ENCODE measurements at places on chromosomes 5 and 9. TPM values are rescaled to one million over a fixed set of nuclear protein-coding genes. Genes with fewer than 3 reads are reported as not detected.

Gene AK3
- polyA plus RNA-seq: 28.3 TPM

- no peak for DNase-seq
- no peaks in the 10 kb centered on the region for H3K4me1 ChIP-seq
- H3K4me3 ChIP-seq: no peak overlapping the region
- H3K36me3 ChIP-seq: no peaks in the 10 kb centered on the region
- H3K27me3 ChIP-seq: no peaks in the 10 kb centered on the region
Measured at GRCh38 chr9:111696796-111697195, 35.4 kb downstream of the GNG10 start.

DNA sequence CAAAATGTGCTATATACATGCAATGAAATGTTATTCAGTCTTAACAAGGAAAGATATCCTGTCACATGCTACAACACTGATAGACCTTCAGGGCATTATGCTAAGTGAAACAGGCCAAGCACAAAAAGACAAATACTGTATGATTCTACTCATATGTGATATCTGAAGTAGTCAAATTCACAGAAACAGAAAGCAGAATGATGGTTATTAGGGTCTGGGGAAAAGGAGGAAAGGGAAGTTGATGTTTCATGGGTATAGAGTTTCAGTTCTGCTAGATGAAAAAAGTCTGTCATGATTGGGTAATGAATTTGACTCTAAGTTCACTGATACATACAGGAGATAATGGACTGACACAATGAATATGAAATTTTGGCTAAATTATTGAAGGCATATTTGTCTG, 11.2 kb upstream of the RIC1 start:
- H3K4me1 ChIP-seq: peaks cover 15% of the 10 kb centered on the region
- H3K27ac ChIP-seq: no peak overlapping the region
- no peaks in the 10 kb centered on the region for H3K27me3 ChIP-seq
- DNase-seq: no peak

Gene OTP
- not detected for polyA plus RNA-seq

DNA sequence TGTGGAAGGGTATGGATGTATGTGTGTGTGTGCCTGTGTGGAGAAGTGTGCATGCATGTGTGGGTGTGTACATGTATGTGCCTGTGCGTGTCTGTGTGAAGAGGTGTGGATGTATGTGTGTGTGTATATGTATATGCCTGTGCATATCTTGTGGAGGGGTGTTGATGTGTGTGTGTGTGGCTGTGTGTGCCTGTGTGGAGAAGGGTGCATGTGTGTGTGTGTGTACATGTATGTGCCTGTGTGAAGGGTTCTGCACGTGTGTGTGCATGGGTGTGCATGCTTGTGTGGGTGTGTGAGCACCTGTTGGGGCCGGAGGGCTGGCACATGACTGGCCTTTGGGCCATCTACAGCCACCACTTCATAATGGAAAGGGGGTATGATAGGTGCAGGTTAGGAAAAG, 291.4 kb downstream of the IRX2 start:
- no peak for DNase-seq
- no peaks in the 10 kb centered on the region for H3K4me1 ChIP-seq
- no peaks in the 10 kb centered on the region for H3K36me3 ChIP-seq

Gene TSSK1B
- not detected for polyA plus RNA-seq

Gene MCC
- polyA plus RNA-seq: 0.92 TPM

DNA sequence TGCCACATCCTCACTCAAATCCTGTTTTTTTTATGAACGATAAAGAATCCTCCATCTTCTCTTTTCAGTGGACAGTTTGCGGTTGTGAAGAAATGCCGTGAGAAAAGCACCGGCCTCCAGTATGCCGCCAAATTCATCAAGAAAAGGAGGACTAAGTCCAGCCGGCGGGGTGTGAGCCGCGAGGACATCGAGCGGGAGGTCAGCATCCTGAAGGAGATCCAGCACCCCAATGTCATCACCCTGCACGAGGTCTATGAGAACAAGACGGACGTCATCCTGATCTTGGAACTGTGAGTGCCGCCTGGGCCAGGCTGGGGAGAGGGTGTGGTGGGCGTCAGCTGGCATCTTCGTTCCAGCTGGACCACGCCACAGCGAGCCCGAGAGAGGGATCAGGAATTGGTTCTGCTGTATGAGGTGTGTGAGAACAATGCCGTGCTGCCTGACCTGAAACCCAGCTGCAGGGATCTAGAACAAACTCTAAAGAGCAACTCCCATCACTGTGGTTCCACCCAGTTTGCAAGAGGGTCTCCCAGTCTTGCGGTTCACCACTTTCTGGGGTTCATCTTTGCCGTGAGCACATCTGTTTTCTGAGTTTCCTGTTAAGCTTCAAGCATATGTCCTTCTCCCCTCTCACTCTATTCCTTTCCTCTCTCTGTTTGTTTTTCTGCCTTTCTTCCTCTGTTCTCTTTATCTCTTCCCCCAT, 107.4 kb downstream of the DAPK1 start:
- no peak overlapping the region for H3K4me3 ChIP-seq
- no peak overlapping the region for H3K27ac ChIP-seq

GRCh38 chr5:134439210-134439654, 27.6 kb upstream of the CDKN2AIPNL start:
- H3K36me3 ChIP-seq: no peaks in the 10 kb centered on the region
- H3K4me1 ChIP-seq: peaks cover 17% of the 10 kb centered on the region
- no peak overlapping the region for H3K4me3 ChIP-seq

GRCh38 chr9:89669361-89669842, 64.6 kb downstream of the GADD45G start:
- no peak overlapping the region for H3K27ac ChIP-seq
- no peaks in the 10 kb centered on the region for H3K36me3 ChIP-seq
- no peak overlapping the region for H3K4me3 ChIP-seq
- H3K27me3 ChIP-seq: no peaks in the 10 kb centered on the region
- no peak for DNase-seq
- no peaks in the 10 kb centered on the region for H3K4me1 ChIP-seq

DNA sequence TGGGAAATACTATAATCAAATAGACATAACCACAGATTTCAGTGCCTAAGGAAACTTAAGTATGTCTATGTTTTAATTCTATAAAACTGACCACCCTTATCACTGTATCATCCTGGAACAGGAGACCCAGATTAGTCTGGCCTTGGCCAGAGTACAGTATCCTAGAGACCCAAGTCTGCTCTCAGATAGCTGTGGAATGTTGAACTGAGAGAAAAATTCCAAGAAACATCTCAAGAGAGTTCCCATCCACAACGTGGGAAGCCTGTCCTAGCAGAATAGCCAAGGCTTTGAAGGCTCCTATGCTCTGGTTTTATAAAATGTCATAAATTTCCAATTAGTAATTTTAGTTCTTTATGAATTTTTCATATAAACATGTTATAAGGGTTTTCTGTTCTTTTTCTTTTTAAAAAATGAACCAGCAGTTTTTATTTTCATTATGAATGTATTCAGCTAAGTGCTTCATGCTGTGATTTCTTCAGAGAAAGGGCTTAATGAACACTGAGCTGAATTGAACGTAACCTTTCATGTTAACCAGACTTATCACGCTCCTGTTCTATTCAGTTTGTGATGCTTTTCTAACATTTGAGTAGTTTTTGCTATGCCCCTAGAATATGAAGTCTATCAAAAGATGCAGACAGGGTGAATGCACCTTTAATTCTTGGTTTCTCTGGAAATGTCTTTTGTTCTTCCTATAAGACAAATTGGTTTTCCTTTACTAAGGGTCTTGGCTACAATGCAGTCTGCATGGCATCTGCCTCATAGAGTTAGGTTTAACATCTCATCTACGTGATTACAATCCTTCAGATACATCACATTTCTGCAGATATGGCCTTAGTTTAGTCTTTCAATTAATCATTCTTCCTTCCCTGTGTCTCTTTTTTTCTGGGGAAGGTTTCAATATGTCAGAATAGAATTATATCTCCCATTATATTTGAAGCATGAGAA, 230.8 kb downstream of the CYLC2 start:
- H3K4me1 ChIP-seq: no peaks in the 10 kb centered on the region
- H3K27ac ChIP-seq: no peak overlapping the region
- H3K27me3 ChIP-seq: no peaks in the 10 kb centered on the region
- DNase-seq: no peak
- H3K4me3 ChIP-seq: no peak overlapping the region

GRCh38 chr5:6652025-6652424, 18.8 kb downstream of the SRD5A1 start:
- no peak overlapping the region for H3K27ac ChIP-seq
- no peaks in the 10 kb centered on the region for H3K4me1 ChIP-seq
- H3K27me3 ChIP-seq: no peaks in the 10 kb centered on the region
- H3K4me3 ChIP-seq: no peak overlapping the region
- H3K36me3 ChIP-seq: peaks cover 7% of the 10 kb centered on the region

Gene BASP1
- 0.78 TPM for polyA plus RNA-seq

GRCh38 chr5:61995486-61995885, 310.5 kb upstream of the KIF2A start:
- no peaks in the 10 kb centered on the region for H3K36me3 ChIP-seq
- DNase-seq: no peak
- H3K27ac ChIP-seq: no peak overlapping the region
- no peaks in the 10 kb centered on the region for H3K4me1 ChIP-seq

GRCh38 chr9:97041898-97042297, 3.0 kb upstream of the CTSV start:
- no peaks in the 10 kb centered on the region for H3K36me3 ChIP-seq
- no peak for DNase-seq
- H3K27me3 ChIP-seq: peaks cover 4% of the 10 kb centered on the region
- H3K4me1 ChIP-seq: peaks cover 10% of the 10 kb centered on the region
- no peak overlapping the region for H3K4me3 ChIP-seq
- H3K27ac ChIP-seq: no peak overlapping the region

DNA sequence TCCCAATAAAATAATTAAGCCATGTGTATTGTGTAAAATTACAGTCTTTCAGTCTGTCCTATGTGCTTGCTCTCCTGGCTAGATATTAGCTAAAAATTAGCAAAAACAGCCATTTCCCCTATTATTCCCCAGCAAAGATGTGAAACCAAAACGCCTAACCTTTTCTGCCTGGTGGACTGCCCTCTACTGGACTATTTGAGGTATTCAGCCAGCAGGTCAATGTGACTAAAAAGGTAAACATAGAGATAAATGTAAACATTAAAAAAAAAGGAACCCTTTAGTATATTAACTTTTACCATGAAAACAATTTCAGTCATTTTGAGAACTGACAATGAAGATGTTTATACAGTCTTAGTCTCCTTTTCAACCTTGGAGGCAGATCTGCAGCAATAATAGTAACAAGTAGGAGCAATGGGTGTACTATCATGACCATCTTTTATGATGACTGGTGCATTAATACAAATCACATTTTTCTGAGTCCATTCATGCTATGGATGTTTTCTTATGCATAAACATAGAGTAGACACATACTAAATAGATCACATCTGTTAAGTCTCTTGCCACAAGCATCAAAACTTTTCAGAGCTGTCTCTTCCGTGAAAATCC, 10.1 kb downstream of the ATG12 start:
- no peaks in the 10 kb centered on the region for H3K27me3 ChIP-seq
- peaks cover 34% of the 10 kb centered on the region for H3K36me3 ChIP-seq
- no peak overlapping the region for H3K27ac ChIP-seq
- H3K4me3 ChIP-seq: no peak overlapping the region
- no peaks in the 10 kb centered on the region for H3K4me1 ChIP-seq

Gene AHRR
- polyA plus RNA-seq: 0.32 TPM

DNA sequence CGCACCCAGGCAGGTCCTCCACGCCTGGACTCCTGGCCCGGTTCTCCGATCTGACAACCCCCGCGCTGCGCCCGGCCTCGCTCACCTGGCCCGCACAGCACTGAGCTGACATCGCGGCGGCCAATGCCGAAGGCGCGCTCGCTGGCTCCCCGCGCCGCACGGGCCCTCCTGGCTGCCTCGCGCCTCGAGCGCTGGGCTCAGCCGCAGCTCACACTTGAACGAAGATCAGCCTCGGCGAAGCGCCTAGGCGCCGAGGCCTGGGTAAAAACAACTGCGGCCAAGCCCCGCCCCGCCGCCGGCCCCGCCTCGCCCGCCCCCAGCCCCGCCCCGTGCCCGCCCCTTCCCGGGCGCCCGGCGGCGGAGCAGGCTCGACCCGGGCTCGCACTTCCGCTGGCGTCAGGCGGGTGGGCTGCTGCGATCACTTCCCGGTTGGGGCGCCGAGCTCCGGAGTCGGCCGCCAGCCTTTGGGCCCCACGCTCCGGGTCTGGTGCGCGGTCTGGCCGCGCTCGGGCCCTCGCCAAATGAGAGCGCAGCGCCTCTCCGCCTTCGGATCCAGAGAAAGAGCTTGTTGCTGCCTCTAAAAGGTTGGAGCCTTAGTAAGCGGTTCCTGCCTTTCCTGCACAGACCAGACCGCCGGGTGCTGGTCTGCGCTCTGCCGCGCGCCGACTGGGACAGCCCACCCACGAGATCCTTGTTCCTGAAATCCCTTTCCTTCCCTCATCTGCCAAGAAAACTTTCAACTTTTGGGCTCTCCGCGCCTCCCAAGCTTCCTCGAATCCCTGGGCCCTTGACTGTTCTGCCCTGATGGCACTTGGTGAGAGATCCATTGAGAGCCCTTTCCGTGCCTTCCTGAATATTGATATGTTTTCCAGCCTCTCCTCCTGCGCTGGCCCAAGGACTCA, at the start of gene SERINC5:
SERINC5 (minus strand) TSS at position 238 of the 902 bp plus-strand sequence; CDS start at position 112, 126 bp downstream.
- H3K4me3 ChIP-seq: peak within 1 kb of the TSS; percentile 80
- H3K27ac ChIP-seq: peak within 1 kb of the TSS; percentile 92

DNA sequence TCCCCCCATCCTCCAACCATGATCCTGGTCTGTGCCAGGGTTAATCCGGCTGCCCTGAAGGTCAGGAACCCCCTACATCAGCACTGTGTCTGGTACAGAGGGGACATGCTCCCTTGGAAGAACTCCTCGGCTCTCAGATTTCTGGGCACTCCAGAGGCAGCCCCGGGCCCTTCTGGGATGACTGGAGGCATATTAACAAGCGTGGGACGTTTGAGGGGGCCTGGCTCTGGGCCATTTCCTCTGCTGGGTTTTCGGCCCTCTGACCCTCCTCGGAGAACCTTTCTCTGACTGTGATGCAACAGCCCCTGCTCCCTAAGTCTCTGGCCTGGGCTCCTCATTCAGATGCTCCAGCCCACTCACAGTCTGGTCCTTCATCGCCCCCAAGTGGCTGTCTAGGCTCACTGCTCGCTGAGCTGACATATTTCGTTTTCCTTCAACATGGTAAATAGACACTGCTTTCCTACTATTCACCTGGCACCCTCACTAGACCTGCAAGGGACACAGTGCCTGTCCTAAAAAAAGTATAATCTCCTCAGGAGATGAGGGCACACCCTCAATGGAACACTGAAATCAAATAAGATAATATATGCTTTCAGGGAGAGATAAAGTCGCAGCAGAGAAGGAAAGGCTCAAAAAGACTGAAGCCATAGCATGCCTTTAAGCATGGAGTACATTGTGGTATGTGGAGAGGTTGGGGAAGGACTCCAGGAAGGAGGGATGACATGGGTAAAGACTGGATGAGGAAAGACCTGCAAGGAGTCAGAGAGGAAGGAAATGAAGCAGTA, 404.7 kb upstream of the TRPC7 start:
- no peak overlapping the region for H3K4me3 ChIP-seq
- no peaks in the 10 kb centered on the region for H3K4me1 ChIP-seq
- H3K27me3 ChIP-seq: no peaks in the 10 kb centered on the region
- no peak overlapping the region for H3K27ac ChIP-seq
- peak; percentile 15 for DNase-seq
- no peaks in the 10 kb centered on the region for H3K36me3 ChIP-seq

- peaks cover 26% of the 10 kb centered on the region for H3K4me1 ChIP-seq
- no peaks in the 10 kb centered on the region for H3K27me3 ChIP-seq
- DNase-seq: no peak
- no peak overlapping the region for H3K4me3 ChIP-seq
- no peak overlapping the region for H3K27ac ChIP-seq
Measured at GRCh38 chr5:40376566-40376965, 303.1 kb upstream of the PTGER4 start.

Gene C5orf34
- polyA plus RNA-seq: 1.3 TPM

Data from CD4-positive, alpha-beta memory T cell (primary cell).